ENCODE measurements at places on chromosomes 7 and 10.
A peak's percentile ranks its signal among the peaks of the same experiment; 100 is the strongest.

DNA sequence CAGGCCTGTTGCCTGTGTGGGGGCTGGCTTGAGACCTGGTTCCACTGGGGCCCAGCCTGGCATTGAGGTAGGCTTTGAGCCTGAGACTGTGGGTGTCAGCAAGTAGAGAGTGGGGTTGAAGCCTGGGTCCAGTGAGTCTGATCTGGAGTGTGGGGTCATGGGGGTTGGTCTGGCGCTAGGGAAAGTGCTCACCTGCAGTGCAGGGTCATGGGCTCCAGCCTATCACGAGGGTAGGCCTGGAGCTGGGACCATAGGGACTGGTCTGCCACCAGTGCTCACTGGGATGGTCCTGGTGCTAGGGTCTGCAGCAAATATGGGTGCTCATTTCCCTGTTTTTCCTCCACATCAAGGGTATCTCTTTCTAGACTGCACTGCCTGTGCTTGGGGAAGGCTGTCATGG, 95.4 kb upstream of the KLF14 start:
- DNase-seq = no peak

GRCh38 chr7:143002898-143003297, 24.0 kb downstream of the OR9A2 start:
- no peak for DNase-seq

DNA sequence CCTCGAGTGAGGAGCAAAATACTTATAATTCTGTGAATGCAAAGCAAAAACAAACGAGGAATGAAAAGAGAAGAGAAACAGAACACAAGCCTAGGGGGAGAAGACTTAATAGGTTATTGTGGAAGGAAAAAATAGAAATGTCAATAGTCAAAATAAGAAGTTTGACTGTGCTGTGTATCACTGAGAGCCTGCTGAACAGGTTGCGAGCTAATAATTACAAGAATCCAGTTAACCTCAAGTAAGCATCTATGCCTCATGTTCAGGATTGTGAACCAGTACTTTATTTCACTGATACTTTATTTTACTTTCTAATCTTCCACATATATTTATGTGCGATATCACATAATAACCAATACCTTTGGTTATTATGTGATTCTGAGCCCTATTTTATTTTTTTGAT, 316.7 kb downstream of the OTUD1 start:
- no peak for DNase-seq

- no peak for DNase-seq
Measured at GRCh38 chr10:4826792-4827324, 851 bp downstream of the AKR1E2 start.

GRCh38 chr7:150406567-150407421, 27.7 kb downstream of the ZNF775 start:
- no peak for DNase-seq

GRCh38 chr10:12103802-12104201, 25.7 kb upstream of the SEC61A2 start:
- no peak for DNase-seq

- no peak for DNase-seq
Measured at GRCh38 chr7:139560678-139561077, 37.2 kb downstream of the CLEC2L start.

DNA sequence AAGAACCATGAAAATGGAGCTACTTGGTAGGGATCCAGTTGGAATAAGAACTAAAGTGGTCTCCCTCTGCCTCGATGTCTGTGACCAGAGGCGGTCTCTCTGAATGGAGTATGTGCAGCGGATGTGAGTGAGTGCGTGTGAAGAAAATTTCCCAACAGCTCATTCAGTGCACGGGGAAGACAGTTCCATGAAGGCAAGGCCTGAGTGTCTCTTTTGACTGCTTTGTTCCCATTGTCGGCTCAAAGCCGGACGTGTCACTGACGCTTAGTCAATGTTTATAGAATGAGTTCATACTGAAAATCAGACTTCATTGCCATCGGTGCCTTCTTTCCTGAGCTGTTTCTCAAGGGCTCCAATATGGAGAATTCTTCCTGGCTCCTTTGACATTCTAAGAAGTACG, 55.3 kb upstream of the GRB10 start:
- no peak for DNase-seq

DNA sequence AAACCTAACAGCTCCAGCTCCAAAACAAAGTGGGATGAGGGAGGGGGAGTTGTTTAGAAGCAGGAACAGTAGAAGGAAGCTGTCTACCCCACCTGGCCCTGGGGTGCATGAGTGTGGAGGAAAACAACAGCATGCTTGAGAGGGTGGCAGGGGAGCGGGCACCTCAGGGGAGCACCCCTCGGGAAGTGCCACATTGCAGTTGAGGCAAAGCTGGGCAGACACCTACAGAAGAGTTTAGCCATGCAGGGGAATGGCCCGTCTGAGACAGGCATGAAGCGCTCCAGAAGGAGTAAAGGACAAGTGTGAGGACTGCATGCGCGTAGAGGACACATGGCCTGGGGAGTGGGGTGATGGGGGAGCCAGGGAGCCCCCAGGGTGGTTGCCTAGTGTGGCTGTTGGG, 18.1 kb downstream of the CHAT start:
- no peak for DNase-seq

- peak; percentile 67 for DNase-seq
Measured at GRCh38 chr7:39357648-39358047, 208.6 kb upstream of the YAE1 start.

GRCh38 chr7:106294334-106294733, 9.6 kb upstream of the NAMPT start:
- DNase-seq = no peak

GRCh38 chr10:43765516-43765915, 116.8 kb upstream of the ZNF32 start:
- DNase-seq = no peak

GRCh38 chr7:95303013-95303905, 21.1 kb downstream of the PON1 start:
- DNase-seq = no peak

DNA sequence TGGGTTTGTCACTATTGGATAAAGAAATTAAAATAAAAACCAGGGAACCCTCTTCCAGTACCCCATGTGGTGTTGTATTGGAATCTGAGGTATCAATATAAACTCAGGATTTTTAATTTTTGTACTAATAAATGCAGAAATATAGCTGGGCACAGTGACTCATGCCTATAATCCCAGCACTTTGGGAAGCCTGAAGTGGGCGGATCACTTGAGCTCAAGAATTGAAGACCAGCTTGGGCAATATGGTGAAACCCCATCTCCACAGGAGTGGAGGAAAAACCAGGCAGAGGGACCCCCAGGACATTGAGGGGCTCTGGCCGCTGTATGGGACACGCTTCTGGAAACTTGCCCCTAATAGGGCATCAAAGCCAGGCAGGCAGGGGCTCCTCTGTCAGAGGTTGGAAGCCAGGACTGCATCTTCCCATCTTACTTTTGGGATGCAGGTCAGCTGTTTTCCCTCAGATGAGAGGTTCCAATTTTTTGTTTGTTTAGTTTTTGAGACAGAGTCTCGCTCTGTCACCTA, 11.1 kb downstream of the ADIRF start:
- DNase-seq = no peak

- peak; percentile 94 for DNase-seq
Measured at GRCh38 chr10:113385021-113385999, 167.5 kb upstream of the HABP2 start.

- peak; percentile 78 for DNase-seq
Measured at GRCh38 chr10:80924063-80924952, 386.6 kb downstream of the SH2D4B start.

GRCh38 chr10:70227548-70228320, 5.5 kb downstream of the PPA1 start:
- no peak for DNase-seq

DNA sequence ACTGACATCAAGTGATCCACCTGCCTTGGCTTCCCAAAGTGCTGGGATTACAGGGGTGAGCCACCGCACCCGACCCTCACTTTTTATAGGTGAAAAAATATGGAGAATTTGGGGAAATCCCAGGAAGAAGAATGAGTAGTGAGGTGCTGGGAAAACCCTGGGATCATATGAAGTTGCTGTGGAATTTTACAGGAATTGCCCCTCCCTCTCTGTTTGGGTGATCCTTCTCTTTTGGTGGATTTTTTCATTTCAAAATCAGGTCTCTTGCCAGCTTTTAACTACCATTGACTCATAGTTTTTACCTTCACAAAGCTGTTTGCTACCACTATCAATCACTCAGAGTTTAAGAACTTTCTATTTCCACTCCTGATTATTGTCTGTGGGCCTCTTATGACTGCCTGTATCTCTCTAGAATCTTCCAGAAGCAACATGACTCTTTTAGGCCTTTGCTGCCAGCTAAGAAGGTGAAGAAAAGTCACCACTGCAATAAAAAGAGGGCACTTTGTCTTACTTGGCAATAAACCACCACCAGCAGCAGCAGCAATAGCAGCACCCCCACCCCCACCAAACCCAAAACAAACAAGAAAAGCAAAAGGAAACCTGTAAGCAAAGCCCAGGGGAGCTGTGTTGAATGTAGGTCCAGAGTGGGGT, 4.0 kb upstream of the GIMAP8 start:
- DNase-seq = no peak

GRCh38 chr10:11046776-11047160, 29.1 kb downstream of the CELF2 start:
- DNase-seq = no peak

DNA sequence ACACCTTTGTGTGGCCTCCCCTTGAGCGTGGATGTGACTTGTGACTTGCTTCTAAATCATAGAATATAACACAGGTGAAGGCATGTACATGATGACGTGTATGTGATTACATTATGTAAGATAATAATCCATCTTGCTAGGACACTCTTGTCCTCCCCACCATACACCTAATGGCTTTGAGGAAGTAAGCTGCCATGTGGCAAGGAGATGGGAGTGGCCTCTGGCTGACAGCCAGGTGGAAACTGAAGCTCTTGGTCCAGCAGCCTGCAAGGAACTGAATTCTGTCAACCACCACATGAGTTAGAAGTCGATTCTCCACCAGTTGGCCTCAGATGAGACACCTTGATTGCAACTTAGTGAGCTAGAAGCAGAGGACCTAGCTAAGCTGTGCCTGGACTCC, 67.4 kb upstream of the ELN start:
- DNase-seq = no peak
